ENCODE measurements at places on chromosomes 11 and 22.

DNA sequence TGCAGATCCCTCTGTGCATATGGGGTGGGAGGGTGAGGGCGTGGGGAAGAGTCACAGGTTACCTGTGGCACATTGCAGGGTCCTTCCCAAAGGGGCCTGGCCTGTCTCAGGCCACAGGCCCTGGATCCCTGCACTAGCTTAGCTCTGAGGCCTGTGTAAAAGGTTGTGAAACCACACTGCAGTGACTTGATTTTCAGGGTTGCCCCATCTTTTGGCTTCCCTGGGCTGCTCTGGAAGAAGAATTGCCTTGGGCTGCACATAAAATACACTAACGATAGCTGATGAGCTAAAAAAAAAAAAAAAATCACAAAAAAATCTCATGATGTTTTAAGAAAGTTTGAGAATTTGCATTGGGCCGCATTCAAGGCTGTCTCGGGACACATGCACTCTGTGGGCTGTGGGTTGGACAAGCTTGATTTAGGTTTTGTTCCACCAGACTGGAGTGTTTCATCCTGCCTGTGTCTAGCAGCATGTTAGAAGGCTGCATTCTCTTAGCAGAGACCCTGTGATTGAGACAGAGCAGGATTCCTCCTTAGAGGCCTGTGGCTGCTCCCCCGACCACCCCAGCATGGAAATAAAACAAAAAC, 35.9 kb upstream of the TREH start:
- no peak for DNase-seq

- no peak for DNase-seq
Measured at GRCh38 chr11:69797156-69797555, 22.0 kb upstream of the FGF4 start.

DNA sequence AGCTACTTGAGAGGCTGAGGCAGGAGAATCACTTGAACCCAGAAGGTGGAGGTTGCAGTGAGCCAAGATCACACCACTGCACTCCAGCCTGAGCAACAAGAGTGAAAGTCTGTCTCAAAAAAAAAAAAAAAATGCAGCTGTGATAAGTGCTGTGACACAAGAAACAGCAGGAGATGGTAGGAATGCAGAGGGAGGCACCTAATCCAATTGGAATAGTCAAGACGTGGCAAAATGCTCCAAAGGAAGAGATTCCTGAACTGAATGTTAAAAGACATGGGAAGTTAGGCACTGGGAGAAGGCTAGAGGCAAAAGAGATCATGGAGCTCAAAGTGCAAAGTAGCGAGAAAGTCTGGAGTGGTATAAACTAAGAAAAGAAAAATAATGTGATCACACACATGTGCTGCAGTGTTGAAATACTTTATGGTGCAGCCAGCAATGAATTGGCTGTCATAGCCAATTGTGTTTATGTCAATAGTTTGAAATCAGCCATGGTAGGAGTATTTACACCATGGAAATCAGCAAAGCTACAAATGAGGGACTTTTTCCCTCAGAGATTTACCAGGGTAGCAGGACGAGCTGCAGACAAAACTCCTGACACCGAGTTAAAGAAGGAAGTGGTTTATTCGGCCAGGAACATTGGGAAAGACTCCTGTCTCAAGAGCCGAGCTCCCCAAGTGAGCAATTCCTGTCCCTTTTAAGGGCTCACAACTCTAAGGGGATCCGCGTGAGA, 40.9 kb upstream of the LIPT2 start:
- no peak for DNase-seq

GRCh38 chr11:93814966-93815633, 31.0 kb downstream of the MED17 start:
- no peak for DNase-seq

DNA sequence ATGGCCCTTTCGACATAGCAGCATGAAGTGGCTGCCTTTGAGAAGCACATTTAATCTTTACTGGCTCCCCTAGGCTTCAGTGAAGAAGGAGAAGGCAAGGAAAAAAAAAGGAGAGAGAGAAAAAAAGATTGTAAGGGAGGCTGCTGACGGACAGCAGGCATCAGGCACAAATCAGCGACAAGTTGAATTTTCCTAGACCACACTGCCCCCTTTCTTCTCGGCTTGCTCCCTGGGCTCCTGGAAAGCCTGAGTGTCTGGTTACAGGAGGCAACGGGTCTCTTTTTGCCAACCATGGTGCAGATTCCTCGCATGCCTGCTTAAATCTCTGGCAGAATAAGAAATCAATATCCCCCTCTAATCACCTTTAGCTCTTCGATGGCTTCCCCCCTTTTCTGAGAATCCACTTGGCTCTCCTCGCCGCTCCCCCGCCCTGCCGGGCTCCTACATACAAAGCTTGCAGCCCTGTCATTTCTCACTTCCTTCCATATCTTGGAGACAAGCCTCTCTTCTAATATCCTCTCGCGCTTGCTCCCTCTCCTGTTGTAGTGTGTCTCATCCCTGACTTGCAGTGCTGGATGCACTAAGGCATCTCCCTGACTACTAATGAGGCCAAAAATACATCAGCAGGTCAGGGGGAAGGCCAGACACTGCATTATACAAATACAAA, 14.3 kb downstream of the BLID start:
- DNase-seq = no peak

DNA sequence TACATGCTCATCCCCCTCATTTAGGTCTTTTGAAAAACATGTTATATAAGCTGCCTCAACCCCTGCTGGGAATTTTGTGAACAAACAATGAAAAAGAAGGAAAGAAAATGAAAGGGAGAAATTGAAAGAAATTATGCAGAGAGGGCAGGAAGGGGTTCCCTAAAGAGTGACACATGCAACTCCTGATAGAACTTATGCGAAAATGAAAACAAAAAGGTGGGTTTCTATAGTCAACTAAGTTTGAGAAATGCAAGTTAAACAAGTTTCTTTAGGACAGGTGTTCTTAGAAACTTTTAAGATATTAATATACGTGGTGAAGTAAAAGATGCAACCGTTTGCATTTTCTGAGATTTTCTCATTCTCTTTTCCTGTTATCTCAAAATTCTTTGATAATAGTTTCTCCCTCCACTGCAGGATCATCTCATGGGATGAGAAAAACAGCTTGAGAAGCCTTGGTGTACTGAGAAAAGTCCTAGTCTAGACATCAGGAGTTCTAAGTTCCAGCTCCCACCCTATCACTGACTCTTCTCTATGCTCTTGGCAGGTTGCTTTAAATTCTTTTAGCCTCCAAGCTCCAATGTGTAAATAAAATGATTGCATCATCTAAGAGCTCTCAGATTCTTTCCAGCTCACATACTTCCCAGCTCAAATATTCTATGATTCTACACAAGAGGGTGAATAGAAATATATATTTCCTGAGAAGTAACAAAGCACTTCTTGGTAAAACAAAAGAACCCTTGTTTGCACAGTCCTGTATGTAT, 109.2 kb downstream of the FAM76B start:
- no peak for DNase-seq

DNA sequence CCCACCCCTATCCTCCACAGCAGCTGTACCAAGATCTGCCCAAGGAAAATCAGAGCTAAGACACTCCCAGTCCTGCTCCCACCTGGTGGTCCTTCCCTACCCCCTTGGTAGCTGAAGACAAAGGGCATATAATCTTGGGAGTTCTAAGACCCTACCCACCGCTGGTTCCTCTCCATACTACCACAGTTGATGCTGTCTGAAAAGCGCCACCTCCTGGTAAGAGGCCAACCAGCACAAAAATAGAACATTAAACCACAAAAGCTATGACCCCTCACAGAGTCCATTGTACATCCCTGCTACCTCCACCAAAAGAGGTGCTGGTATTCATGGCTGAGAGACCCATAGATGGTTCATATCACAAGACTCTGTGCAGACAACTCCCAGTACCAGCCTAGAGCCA, 161.5 kb upstream of the ARHGAP42 start:
- DNase-seq = no peak

- no peak for DNase-seq
Measured at GRCh38 chr11:108852701-108853100, 187.8 kb downstream of the DDX10 start.

GRCh38 chr11:87374038-87374807, 336.5 kb downstream of the TMEM135 start:
- no peak for DNase-seq

GRCh38 chr11:111388420-111388819, 9.3 kb upstream of the POU2AF1 start:
- DNase-seq = no peak

DNA sequence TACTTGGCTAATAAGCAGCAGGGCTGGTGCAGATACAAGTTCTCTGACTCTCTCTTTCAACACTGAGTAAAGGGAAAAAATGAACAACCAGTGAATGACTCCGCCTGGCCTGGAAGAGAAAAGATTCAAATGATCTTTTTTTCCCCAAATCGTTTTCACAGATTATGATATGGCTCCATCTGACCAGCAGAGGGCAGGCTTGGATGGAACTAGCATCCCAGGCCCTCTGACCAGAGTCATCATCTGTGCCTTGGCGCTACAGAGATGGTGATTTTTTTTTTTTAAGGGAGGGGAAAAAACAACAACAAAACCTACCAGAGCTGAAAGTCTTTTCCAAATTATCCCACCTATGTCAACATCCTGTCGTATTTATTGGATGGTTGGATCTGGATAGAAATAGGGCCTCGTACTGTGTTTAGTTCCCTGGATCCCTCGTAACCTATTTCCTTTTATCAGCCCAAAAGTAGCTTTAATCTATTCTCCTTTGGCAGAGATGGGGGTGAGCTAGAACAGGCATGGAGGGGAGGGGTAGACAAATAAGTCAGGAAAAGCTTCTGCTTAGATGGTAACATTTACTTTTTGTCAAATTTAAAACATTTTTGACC, 69.7 kb downstream of the PRSS23 start:
- no peak for DNase-seq

DNA sequence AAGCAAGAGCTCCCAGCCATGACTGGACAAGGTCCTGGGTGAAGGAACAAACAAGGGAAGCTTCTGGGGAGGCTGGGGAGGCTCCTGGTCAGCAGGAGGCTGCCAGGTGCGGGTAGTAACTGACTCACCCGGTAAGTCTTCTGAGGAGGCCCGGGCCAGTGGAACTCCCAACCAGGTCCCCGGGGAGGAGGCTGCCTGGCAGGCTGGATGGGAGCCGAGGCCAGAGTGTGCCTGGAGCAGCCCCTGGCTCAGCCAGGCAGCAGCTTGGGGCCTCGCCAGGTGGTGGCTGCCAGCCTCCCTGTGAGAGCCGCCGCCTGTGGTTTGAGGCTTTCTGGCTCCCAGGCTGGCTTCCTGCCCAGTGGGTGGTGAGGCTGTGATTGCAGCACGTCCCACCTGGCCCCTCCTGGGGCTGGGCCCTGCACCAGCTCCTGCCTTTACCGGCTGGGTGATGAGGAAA, 46.2 kb downstream of the IGF2 start:
- no peak for DNase-seq
